ENCODE measurements at places on chromosomes 13 and 19.

- no peak overlapping the region for H3K4me3 ChIP-seq
- no peaks in the 10 kb centered on the region for H3K4me1 ChIP-seq
- no peak overlapping the region for H3K27ac ChIP-seq
- H3K36me3 ChIP-seq: no peaks in the 10 kb centered on the region
- no peak for DNase-seq
Observed at GRCh38 chr13:67351909-67352308, 121.8 kb upstream of the PCDH9 start.

- no peak for DNase-seq
- H3K27me3 ChIP-seq: no peaks in the 10 kb centered on the region
- H3K4me3 ChIP-seq: no peak overlapping the region
- H3K4me1 ChIP-seq: peaks cover 25% of the 10 kb centered on the region
Observed at GRCh38 chr13:31912647-31913401, 118.8 kb upstream of the FRY start.

DNA sequence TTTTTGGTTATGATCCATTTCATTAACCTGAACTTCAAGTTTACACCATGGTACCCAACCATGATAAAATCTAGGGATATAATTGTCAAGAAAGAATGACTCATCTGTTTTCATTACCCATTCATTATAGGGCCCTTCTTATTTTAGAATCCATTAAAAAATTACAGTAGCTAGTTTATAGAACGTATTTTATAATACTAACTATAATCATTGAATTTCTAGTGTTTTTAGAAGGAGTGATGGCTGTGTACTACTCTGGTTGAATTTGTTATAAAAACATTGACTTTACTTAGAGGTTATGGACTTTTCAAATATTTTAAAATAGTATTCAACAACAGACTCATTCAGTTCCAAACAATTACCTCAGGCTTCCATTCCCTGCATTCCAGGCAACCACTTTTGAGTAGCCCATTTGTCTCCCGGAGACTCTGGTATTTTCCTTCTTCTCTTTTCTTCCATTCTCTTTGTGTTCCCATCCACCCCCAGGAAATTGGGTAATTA, 71.9 kb upstream of the KLF12 start:
- peaks cover 10% of the 10 kb centered on the region for H3K27me3 ChIP-seq
- no peak overlapping the region for H3K4me3 ChIP-seq
- no peak for DNase-seq
- no peak overlapping the region for H3K27ac ChIP-seq
- no peaks in the 10 kb centered on the region for H3K4me1 ChIP-seq

DNA sequence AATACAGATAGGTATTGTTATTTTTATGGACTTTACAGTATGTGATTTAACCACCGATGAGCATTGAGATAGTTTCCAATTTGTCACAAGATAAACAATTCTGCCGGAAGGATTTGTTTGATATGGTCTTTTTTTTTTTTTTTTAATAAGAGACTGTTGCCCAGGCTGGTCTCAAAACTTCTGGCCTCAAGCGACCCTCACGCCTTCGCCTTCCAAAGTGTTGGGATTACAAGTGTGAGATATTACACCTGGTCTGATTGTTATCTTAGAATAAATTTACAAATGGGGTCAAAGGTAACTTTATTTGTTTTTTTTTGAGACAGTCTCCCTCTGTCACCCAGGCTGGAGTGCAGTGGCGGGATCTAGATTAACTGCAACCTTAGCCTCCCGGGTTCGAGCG, 1.2 kb downstream of the GARRE1 start:
- no peaks in the 10 kb centered on the region for H3K36me3 ChIP-seq
- DNase-seq: no peak
- H3K27ac ChIP-seq: no peak overlapping the region

DNA sequence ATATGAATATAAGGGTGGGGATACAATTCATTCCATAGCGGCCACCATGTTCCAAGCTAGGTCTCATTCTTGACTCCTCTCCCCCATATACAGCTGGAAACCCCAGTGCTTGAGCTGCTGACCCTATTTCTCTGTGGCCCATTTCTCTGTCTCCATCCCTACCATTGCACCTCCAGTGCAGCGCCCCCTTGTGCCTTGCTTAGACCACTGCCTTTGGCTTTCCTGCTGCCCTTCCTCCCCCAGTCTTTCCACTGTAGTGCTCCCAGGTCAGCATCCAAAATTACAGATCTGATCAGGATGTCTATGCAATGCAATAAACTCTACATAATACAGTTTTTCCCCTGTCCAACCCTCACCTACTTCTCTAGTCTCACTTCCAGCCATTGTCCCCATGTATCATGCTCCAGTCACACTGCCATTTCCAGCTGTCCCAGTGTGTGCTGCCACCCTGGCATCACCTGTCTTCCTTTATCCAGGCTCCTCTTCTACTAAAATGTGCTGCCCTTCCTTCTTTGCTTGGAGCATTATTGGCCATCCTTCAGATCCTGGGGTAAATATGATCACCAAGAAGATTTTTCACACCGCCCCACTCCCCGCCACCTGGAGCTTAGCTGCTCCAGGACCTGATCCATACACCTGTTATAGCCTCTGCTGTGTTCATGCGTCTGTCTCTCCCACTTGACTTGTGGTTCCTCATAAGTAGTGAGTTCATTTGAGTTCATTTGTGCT, 199.4 kb upstream of the IPO5 start:
- H3K27me3 ChIP-seq: no peaks in the 10 kb centered on the region
- H3K4me1 ChIP-seq: no peaks in the 10 kb centered on the region
- no peak overlapping the region for H3K4me3 ChIP-seq
- H3K27ac ChIP-seq: no peak overlapping the region
- DNase-seq: peak; percentile 81

DNA sequence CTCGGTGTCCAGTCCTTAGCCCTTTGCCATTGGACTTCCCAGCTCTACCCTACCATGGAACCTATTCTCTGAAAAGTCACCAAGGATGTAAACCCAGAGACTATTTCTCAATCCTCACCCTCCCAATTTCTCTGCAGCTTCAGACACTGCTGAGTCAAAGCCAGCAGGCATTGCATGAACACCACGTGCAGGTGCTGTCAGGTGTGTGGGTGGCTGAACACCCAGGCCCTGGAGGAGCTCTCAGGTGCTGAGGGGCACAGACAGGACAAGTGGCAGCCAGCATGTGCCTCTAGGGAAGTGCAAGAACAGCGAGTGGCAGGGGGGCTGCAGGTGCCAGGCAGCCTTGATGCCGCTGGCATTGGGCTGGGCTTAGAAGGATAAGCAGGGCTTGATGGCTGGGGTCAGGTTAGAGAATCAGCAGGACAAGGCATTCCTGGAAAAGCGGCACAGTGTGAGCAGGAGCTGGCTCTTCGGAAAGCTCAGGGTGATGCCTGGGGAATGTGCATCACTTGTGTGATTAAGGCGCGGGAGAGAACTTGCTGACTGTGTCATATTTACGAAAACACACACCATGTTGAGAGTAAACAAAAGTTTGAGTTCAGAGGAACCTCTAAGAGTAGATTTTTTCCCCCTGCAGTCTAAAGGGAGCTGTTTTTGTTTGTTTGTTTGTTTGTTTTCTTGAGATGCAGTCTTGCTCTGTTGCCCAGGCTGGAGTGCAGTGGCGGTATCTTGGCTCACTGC, 83.8 kb downstream of the LNX2 start:
- no peak for DNase-seq
- no peak overlapping the region for H3K27ac ChIP-seq
- H3K36me3 ChIP-seq: no peaks in the 10 kb centered on the region
- H3K4me3 ChIP-seq: no peak overlapping the region
- H3K27me3 ChIP-seq: no peaks in the 10 kb centered on the region
- peaks cover 10% of the 10 kb centered on the region for H3K4me1 ChIP-seq

- no peak overlapping the region for H3K4me3 ChIP-seq
- no peak for DNase-seq
- H3K4me1 ChIP-seq: peaks cover 3% of the 10 kb centered on the region
- no peak overlapping the region for H3K27ac ChIP-seq
- no peaks in the 10 kb centered on the region for H3K27me3 ChIP-seq
- H3K36me3 ChIP-seq: no peaks in the 10 kb centered on the region
Observed at GRCh38 chr13:30141775-30142485, 165.4 kb downstream of the KATNAL1 start.

GRCh38 chr19:15358918-15359317, 20.7 kb downstream of the AKAP8 start:
- no peaks in the 10 kb centered on the region for H3K27me3 ChIP-seq
- no peak for DNase-seq
- no peak overlapping the region for H3K4me3 ChIP-seq
- no peaks in the 10 kb centered on the region for H3K4me1 ChIP-seq
- H3K27ac ChIP-seq: no peak overlapping the region
- H3K36me3 ChIP-seq: peaks cover 67% of the 10 kb centered on the region

DNA sequence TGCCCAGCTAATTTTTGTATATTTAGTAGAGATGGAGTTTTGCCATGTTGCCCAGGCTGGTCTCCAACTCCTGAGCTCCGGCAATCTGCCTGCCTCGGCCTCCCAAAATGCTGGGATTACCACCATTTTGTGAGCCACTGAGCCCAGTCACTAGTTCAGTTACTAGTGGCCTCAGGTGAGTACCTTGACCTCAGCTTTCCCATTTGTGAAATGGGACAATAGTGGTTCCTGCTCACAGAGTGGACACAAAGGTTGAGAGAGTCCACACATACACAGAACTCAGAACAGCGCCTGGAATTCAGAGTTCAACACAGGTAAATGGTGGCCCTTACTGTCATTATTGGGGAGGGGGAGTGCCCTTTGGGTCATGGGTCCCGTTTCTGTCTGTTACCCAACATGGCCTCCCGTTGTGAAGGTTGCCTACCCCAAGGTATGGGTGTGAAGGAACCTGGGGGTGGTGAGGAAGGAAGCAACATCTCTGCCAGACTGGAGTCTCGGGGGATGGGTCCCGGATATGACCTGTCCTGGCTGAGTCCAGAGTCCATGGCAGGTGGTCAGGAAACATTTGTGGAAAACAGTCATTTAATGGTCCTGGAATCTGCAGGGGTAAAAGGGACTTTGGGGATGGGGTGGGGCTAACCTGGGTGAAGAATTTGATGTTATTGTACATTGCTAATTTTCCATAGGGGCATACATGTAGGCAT, 11.7 kb upstream of the IRGC start:
- H3K4me3 ChIP-seq: no peak overlapping the region
- no peaks in the 10 kb centered on the region for H3K4me1 ChIP-seq
- DNase-seq: no peak
- H3K27me3 ChIP-seq: peaks cover 3% of the 10 kb centered on the region
- no peaks in the 10 kb centered on the region for H3K36me3 ChIP-seq

GRCh38 chr13:99331881-99332293, 24.7 kb upstream of the GPR183 start:
- H3K36me3 ChIP-seq: peaks cover 38% of the 10 kb centered on the region
- no peaks in the 10 kb centered on the region for H3K27me3 ChIP-seq
- no peaks in the 10 kb centered on the region for H3K4me1 ChIP-seq
- no peak overlapping the region for H3K27ac ChIP-seq

- H3K4me1 ChIP-seq: peaks cover 2% of the 10 kb centered on the region
- H3K27ac ChIP-seq: no peak overlapping the region
- no peak overlapping the region for H3K4me3 ChIP-seq
Observed at GRCh38 chr19:35431145-35431807, 16.8 kb upstream of the FFAR2 start.

DNA sequence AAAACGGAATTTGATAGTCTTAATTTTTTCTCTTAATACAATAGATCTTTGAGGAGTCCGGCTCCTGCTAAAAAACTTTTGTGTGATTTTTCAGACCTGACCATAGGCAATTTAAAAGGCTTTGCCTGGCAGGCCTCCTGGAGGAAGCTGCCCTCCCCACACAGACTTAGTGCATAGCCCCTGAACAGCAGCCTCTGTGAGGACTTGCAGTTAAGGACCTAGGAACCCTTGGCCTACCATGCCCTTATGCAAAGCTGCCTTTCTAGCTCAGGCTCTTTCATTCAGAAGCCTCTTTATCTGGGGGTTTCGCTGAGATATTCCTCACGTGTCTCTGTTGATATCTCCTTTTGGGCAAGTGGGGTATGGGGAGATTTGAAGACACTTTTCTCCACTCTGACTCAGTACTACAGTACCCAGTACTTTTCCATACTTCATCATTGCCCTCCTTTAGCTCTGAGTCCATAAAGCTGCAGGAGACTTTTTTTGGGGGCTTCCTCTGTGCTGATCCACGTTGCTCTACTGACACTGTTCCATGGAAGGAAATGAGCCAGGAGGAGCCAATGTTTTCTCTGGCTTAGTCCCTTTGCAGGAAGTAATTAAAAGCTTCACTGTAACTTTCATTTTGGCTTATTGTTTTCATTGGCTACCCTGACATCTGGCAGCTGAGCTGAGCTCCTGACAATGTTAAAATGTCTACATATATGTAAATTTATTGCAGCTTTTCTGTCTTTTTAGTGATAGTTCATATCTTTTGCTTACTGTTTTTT, 283.1 kb downstream of the TDRD3 start:
- no peak overlapping the region for H3K4me3 ChIP-seq
- H3K27me3 ChIP-seq: no peaks in the 10 kb centered on the region
- H3K4me1 ChIP-seq: no peaks in the 10 kb centered on the region
- H3K36me3 ChIP-seq: no peaks in the 10 kb centered on the region
- no peak for DNase-seq

DNA sequence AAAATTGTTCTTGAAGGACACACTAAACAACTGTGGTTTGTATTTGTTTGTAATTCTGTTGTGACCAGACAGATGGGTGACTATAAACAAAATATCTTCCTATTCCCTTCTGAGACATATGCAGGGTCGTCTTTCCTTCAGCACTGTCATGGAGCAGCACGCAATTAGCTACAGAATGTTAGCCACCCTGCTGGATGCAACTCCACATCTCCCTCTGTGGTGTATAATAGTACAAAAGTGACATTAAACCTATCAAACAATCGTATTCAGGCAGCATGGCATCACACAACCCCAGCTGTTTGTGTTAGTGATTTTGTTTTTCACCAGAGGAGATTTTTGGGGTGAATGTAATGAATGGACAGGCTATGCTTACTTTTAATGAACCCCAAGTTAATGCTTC, 146.2 kb downstream of the GPC6 start:
- no peaks in the 10 kb centered on the region for H3K27me3 ChIP-seq
- H3K36me3 ChIP-seq: no peaks in the 10 kb centered on the region
- H3K4me3 ChIP-seq: no peak overlapping the region
- no peaks in the 10 kb centered on the region for H3K4me1 ChIP-seq

GRCh38 chr19:45130888-45131615, 29.7 kb downstream of the NKPD1 start:
- no peak for DNase-seq
- no peaks in the 10 kb centered on the region for H3K4me1 ChIP-seq
- H3K4me3 ChIP-seq: no peak overlapping the region
- no peak overlapping the region for H3K27ac ChIP-seq
- H3K36me3 ChIP-seq: peaks cover 4% of the 10 kb centered on the region

GRCh38 chr19:11091703-11092153, 2.5 kb downstream of the LDLR start:
- H3K27me3 ChIP-seq: no peaks in the 10 kb centered on the region
- peaks cover 49% of the 10 kb centered on the region for H3K36me3 ChIP-seq
- H3K4me3 ChIP-seq: peak overlapping the region; percentile 99
- peaks cover 11% of the 10 kb centered on the region for H3K4me1 ChIP-seq

DNA sequence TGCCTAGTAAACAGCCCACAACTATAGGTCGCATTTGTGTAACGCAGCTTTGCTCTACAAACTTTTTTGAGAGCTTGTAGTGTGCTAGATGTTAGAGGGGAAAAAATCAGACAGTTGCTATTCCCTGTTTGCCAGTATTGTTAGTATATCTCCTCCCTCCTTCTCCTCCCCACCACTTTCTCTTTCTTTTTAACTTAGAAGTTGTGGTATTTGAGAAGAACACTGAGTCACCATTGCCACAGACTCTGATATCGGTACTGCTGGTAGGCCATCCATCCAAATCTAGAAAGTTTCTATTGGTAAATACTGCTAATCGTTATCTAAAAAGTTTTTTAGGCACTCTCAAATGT, 666 bp downstream of the POMP start:
- no peaks in the 10 kb centered on the region for H3K27me3 ChIP-seq
- peak overlapping the region; percentile 28 for H3K27ac ChIP-seq
- peak overlapping the region; percentile 93 for H3K4me3 ChIP-seq
- no peak for DNase-seq

GRCh38 chr13:60312851-60313505, 84.0 kb upstream of the TDRD3 start:
- H3K27ac ChIP-seq: no peak overlapping the region
- H3K36me3 ChIP-seq: no peaks in the 10 kb centered on the region
- no peaks in the 10 kb centered on the region for H3K4me1 ChIP-seq
- H3K4me3 ChIP-seq: no peak overlapping the region

All from endodermal cell (in vitro differentiated cells).